ENCODE measurements at places on chromosomes 5 and 9.

DNA sequence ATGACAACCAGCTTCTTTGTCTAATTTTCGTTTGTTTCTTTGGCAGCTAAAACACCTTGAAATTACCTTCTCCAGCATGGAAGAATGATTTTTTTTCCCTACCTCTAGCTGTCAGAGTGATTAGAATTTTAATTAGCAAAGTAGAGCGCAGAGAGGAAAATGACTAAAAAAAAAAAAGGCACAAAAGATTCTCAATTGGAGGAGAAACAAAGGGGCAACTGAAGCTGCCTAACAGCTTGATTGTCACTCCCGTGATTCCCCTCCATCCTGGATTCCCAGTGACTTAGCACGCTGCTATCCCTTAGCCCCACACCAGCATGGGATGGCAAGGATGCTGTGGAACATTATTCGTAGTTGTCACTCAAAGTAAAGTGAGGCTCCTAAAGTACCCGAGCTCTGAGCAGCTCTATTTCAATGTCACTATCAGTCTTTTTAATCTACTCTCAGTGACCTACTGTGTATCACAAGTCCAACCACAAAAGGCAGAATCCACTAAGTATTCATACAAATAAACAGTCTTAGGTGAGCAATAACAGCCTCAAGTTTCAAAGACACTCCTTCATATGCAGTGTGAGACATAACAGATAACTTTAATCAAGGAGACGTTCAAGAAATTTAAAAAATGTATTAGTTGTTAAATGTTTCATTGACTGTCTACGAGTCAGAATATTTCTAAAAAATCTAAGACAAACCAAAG is 710.0 kb upstream of the GRAMD2B start:
- no peak for DNase-seq

- DNase-seq: no peak
Observed at GRCh38 chr5:176548967-176549444, at the start of gene CDHR2. Gene CDHR2 (plus strand): TSS chr5:176549342. CDS start chr5:176565353, 16,011 bp downstream.

GRCh38 chr5:41542183-41542582 is 31.8 kb upstream of the PLCXD3 start:
- DNase-seq: no peak

- no peak for DNase-seq
Observed at GRCh38 chr9:88197781-88198340, 59.6 kb upstream of the SPATA31C2 start.

GRCh38 chr5:78649861-78650496 is 1.4 kb upstream of the LHFPL2 start:
- DNase-seq: no peak

DNA sequence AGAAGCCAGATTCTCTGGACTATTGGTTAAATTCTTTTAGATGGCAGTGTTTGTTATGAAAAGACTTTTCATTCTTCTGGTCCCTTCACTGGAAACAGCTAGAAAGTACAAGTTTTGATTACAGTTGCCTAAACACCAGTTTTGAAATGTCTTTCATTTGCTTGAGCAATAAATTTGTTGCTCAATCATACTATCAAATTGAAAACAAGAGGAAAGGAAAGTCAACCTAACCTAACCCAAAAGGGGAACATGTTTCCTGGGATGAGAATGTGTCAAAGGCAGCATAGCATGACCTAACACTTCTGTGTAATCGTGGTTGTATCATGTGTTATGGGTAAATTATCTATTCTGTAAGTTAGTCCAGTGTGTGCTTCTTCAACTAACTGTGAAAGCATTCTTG is 213.2 kb downstream of the TMC1 start:
- no peak for DNase-seq

GRCh38 chr9:130555968-130556367 is 23.4 kb upstream of the FUBP3 start:
- DNase-seq: no peak

- DNase-seq: no peak
Observed at GRCh38 chr9:137905740-137906139, 28.2 kb downstream of the CACNA1B start.

GRCh38 chr5:28850320-28850921 is 1812.0 kb upstream of the CDH9 start:
- no peak for DNase-seq

GRCh38 chr9:30796764-30797163 is 1587.7 kb upstream of the ACO1 start:
- DNase-seq: no peak

DNA sequence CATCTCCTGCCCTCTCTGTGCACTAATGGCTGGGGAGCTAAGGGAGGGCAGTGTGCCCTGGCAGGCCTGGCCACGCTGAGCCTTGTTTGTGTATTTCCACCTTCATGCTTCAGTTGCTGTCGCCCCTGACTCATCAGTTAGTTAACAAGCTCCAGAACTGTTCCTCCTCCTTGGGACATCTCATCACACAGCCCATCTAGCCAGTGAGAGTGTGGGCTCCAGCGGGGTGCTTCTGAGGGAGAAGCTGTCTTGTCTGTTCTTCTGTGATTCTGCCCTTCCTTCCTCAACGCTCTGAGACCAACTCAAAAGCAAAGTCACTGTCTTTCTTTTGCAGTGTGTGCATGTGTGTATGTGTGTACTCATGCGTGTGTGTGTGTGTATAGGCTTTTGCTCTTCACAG is 58.3 kb upstream of the CPEB4 start:
- no peak for DNase-seq

DNA sequence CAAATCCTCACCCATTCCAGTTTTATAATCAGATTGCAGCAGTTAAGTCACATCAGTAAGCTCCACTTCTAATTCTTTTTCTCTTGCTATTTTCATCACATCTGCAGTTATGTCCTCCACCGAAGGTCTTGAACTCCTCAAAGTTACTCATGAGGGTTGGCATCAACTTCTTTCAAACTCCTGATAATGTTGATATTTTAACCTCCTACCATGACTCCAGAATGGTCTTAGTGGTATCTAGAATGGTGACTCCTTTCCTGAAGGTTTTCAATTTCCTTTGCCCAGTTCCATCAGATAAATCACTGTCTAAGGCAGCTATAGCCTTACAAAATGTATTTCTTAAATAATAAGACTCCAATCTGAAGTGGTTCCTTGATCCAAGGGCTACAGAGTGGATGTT is 53.8 kb upstream of the EDIL3 start:
- no peak for DNase-seq

DNA sequence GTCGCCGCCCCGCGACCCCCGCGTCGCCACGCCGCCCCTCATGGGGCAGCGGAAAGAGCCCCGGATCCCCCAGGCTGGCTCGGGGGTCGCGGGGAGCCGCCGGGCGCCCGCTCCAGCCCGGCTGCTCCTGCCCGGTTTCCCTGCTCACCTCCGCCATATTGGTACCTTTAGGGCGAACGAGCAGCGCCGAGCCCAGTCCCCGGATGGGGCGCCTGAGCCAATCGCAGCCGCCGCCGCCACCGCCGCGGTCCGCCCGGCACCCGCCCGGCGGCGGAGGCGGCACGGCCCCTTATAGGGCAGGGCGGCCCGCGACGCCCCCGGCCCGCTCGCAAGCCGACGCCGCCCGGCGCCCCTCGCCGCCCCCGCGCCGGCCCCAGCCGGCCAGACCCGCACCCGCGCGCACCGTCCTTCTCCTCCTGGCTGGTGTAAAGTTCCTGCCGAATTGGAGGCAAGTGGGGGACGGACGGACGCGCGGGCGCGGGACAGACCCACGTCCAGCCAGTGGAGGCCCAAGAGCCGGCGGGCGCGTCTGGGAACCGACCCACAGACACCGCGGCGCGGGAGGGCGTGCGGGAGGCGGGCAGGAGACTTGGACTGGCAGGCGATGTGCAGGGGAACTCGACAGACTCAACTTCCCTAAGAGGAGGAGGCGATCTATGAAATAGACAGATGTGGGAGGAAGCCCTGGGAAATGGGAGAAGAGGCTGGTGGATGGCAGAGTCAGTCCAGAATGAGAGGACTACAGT is at the start of gene MIER3:
Gene MIER3, minus strand, starts transcription at position 178 of the 746 bp plus-strand sequence. Its CDS starts 21 bp downstream, at position 157.
- DNase-seq: no peak

DNA sequence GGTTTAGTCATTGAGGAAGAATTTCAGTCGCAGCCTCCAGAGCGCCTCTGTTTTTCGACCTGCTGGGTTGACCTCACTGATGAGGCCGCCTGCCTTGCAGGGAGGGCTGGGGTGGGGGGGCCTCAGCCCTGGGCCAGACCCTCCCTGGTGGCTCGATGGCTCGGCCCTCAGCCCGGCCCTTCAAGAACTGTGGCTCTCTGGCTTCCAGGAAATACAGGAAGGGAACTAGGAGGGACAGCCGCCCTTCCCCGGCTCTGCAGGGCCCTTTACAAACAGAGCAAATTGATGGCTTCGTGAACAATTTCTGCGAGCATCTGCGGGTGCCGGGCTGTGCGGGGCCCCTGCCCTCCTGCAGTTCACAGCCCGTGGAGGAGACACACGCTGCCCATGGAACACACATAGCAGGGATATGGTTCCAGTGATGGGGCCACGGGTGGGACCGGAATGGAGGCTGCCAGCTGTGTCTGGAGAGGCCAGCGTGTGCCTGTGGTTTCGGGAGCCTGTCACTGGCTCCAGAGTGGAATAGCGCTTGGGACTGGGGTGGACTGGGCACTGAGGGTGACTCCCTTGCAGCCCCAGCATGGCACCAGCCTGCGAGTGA is 39.6 kb downstream of the COL5A1 start:
- DNase-seq: no peak

DNA sequence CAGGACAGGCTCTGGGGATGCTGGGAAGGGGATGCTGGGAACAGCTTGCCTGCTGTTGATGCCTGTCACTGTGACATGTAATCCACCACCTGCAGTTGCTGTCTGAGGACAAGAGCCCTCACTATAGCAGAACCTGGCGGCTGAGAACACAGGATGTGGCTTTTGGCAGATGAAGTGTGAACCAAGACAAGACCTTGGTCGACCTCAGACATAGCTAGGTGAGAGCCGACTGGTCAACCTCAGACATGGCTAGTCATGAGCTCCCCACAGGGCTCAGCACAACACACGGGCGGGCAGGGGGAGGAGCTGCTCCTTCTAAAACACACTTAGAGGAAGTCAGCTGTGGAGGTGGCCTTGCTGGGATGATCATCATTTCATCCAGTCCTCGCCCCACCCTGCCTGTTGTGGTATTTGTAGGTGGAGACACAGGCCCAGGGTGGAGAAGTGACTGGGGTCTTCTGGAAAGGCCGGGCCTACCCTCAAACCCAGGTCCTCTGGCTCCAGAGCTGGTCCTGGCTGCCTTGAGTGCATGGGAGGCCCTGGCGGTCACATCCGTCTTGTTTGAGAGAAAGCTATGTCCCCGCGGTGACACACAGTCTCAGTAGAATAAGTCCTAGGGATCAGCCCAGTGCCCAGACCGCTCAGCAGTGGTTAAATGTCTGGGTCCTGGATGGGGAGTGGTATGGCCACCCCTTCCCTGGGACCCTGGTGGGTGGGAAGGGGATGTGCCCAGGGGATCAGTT is 6.1 kb downstream of the SUSD3 start:
- DNase-seq: no peak

GRCh38 chr9:130104491-130105193 is 50.9 kb downstream of the GPR107 start:
- DNase-seq: no peak

- DNase-seq: no peak
Observed at GRCh38 chr9:34343090-34343489, 13.7 kb downstream of the NUDT2 start.

DNA sequence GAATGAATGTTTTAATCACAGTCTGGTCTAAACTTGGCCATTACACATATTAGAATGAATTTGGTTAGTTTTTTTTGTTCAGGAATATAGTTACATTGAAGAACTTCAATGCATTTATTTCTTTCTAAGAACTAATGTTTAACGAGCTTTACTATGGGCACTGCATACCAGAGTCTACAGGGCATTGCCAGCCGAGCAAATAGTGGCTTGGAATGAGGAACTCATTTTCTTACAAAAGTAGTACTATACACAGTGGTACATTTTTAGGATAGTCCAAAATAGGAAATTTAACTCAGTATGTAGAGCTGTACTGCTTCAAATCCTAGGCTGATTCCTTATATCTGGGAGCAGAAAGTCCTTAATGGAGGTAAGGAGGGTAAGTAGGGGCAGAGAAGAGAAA is 155.4 kb downstream of the CARTPT start:
- no peak for DNase-seq

GRCh38 chr5:111606194-111606593 is 93.9 kb upstream of the STARD4 start:
- no peak for DNase-seq

- no peak for DNase-seq
Observed at GRCh38 chr5:154654486-154655371, 100.4 kb upstream of the LARP1 start.

GRCh38 chr5:142014911-142015584 is 2.2 kb upstream of the GNPDA1 start:
- DNase-seq: no peak

DNA sequence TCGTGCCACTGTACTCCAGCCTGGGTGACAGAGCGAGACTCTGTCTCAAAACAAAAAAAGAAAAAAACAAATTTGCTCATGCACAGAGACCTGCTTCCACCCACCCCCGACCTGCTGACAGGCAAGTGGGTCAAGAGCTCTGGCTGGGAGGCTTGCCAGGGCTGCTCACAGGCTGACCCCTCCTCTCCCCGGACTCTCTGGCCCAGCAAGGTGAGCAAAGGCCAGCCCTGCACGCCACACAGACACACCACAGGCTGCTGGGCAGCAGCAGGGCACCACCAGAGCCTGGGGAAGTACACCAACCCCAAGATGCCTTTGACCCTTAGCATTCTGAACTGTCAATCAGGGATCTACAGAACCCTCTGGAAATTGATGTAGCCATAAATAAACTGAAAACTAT is 29.2 kb downstream of the NSUN2 start:
- DNase-seq: no peak

- DNase-seq: no peak
Observed at GRCh38 chr5:122424132-122424531, 112.1 kb downstream of the SNCAIP start.

- no peak for DNase-seq
Observed at GRCh38 chr9:98287384-98287783, 31.9 kb upstream of the TBC1D2 start.

GRCh38 chr5:96489532-96489931 is 56.5 kb upstream of the PCSK1 start:
- DNase-seq: no peak

GRCh38 chr5:148168246-148168645 is at the start of gene SPINK14:
Gene SPINK14 (plus strand): TSS chr5:148168546. CDS start chr5:148169733, 1,187 bp downstream.
- DNase-seq: no peak

DNA sequence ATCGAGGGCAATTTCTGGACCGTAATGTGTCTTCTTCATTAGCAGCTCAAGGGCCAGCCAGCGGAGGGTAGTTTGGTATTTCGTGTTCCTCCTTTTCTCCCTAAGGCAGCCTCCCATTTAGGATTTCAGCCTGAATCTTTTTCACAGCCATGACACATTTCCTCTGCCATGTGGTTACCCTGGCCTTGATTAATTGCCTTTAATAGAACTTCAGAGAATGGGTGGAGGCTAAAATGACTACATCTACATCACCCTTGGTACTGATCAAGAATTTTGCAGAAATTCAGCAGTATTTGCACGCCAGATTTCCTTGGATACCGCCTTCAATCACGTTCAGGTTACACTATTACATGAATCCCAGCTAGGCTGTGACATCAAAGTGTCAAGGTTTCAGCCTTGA is 58.0 kb downstream of the ADAMTS16 start:
- DNase-seq: no peak

DNA sequence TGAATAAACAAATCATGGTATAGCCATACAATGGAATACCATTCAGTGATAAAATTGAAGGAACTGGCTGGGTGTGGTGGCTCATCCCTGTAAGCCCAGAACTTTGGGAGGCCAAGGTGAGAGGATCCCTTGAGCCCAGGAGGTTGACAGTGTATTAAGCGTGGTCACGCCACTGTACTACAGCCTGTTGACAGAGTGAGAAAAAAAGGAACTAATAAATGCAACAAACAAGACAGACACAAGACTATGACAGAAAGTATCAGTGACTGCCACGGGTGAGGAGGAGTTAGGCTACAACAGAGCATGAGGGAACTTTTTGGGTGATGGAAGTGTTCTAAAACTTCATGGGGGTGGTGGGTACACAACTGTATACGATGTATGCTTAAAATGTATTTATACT is 2.2 kb downstream of the FNIP1 start:
- no peak for DNase-seq
